ENCODE measurements at places on chromosomes 12 and 14. TPM values are rescaled to one million over a fixed set of nuclear protein-coding genes. Genes with fewer than 3 reads are reported as not detected.

ANKRD33 gene
- total RNA-seq, result 0.19 TPM

LRRK2 gene
- 0.13 TPM for total RNA-seq

TMEM233 gene
- 0.09 TPM for total RNA-seq

SERPINA10 gene
- total RNA-seq, result not detected

TMEM121 gene
- total RNA-seq, result not detected

Measured in H1 (cell line).